Esophagus muscularis mucosa (tissue), 4 donors: ENCODE measurements at places on chromosomes 1 and 21. TPM values are rescaled to one million over a fixed set of nuclear protein-coding genes. Genes with fewer than 3 reads are reported as not detected.

DNA sequence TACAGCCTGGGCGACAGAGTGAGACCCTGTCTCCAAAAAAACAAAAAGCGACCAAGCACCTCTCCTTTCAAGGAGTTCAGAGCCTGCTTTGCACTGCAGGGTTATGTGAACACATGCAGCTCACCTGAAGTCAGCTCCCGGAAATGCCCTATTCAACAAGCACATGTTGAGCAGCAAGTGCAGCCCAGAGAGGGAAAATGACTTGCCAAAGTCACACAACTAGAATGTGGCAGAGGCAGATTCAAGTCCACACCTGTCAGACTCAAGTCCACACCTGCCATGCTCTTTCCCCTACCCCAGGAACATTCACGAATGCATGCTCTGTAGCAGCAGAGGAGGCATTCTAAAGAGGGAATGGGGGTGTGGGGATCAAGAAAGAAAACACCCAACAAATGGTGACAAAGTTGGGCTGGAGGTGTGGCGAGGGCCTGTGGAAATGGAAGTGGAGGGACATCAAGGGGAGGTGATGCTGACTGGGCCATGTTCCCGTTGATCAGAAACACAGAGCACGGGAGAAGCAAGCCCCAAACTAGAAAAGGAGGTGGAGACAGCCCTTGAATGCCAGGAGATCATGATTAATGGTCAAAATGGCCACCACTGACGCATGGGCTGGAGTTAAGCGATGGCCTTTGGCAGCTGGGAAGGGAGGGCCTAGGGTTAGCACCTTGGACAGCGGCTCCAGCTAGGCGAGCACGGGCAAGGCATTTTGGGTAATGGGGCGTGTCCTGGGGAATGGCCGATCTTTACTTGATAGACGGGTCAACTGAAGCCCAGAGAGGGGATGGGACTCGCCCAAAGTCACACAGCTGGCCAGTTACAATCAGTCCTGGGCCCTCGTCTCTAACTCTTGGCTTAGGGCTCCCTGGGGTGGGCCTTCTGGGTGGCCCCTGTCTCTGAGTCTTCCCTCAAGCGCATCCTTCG, 21.5 kb downstream of the RAP1GAP start:
- DNase-seq = no peak

DNA sequence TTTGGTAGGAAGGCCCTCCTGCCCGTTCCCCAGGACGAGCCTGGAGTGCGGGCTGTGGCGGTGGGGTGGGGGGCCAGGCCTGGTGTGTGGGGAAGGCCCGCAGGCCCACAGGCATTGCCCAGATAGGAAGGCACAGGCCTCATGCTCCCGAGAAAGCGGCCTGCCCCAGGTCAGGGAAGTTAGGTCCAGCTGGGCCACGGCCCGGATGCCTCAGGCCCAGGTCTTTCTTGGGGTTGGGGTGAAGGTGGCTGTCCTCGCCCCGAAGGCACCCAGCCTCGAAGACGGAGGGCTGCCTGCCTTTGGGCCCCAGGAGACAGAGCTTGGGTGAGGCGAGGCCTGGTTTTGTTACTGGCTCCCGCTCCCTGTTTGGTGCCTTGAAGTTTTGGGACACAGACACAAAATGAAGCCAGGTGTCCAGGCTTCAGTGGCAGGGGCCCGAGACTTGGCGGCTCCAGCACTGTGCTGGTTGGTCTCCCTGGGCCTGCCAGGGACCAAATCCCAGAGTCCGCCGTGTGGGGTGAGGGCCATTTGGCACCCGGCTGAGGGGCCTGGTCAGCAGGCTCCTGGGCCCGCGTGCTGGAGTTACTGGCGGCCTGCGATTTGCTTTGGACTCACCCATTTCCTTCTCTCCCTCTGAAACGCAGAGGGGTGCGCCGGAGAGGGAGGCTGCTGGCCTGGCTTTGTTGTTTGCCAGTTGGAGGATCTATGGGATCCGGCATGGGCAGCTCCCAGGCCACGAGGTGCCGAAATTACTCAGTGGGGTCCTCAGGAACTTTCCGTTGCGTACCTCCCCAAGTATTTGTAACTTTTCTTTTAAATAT, 2.0 kb downstream of the SKI start:
- no peak for DNase-seq

DNA sequence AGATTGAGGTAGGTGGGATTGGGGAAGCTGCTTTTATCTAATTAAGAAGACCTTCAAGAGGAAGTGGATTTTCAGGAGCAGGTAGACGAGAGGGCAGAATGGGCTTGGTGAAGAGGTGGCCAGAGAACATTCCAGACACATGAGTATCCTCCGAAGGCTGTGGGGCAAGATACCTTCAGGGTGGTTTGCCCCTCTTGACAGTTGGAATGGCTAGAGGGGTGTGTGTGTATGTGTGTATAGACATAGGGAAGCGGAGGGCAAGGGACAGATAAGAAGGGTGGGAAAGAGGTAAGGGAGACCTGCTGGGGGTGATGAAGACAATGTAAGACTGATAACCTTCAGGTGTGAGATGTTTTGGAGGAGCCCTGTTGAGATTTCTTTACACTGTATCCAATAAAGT, 46.8 kb upstream of the TSPAN2 start:
- DNase-seq = no peak

GRCh38 chr1:208149213-208149612, 95.0 kb downstream of the PLXNA2 start:
- DNase-seq = no peak

DNA sequence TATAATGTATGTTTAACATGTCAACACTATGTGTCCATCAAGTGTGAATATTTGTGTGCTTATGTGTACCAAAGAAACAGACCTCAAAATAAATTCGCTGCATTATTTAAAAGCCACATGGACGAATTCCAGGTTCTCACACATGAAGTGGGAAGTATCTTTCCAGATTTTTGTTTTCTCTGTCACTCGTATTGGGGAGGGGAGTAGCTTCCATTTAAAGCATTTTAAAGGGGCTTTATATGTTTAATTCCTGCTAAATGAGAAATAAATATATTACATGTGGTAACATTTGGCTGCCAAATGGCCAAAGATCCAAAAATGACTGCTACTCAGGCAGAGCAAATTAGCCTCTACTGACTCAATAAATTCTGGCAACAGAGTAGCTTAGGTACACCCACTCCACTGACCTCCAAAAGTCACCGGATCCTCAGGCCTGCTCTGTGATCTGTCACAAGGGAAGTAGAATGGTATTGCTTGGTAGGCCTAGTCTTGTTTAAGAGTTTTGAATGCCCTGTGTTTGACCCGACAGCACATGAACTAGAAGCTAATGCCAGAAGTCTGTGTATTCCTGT, 178.1 kb downstream of the ZP4 start:
- DNase-seq = no peak

DNA sequence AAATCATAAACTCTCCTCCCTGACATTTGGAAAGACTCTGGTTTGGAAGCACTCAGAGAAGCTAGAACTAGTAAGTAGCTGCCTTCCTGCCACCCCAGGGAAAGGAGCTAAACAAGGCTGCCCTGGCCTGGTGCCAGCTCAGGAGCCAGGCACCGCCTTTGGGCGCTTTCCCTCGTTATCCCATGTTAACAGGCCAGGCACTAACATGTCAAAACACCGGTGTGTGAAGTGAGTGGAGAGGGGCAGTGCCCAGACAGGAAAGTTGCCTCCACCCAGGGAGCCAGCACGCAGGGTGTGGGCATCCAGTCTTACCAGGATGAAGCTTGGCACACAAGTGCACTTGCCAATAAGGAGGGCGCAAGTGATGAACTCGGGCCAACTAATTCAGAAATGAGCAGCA, 346.8 kb downstream of the RRAGC start:
- DNase-seq = no peak

The TFAP2E gene
- total RNA-seq = 0.63 TPM
